ENCODE measurements at places on chromosomes 1 and 21.

DNA sequence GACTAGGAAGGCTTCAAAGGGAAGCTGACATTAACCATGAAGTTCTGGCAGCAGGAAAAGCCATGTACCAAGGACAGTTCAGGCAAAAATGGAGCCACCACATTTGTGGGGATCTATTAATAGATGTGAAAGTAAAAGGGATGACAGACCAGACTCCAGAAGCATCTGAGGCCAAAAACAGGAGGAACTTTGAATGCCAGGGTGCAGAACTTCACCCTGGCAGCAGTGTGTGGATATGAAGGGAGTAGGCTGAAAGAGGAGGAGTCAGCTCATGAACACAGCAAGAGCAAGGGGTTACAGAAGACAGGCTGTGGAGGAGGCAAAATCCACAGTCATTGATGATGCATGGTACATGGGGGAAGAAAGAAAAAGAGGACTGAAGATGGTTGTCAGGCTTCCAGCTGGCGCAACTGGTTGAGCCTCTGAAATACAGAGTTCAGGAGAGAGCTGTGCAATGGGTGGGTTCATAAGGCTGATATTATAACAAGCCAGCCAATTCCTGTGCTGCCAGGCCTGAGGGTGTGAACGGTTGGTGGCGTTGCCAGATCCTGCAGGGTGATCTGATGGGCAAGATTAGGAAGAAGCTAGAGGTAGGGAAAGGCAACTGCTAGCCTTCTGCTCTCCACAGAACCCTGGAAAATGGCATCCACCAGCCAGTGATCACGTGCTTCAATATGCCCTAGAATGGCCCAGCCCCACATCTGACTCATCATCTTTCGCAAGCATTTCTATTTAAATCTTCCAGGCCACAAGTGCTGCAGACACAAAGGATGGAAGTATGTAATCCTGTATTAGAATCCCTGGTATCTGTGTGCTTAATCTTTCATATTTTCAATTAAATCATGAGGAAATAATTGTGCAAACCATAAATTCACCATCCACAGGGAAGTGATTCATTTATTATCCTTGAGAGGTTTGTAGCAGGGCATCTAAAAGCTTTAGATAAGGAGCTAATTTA, 81.9 kb downstream of the SLC25A24 start:
- no peak for DNase-seq

GRCh38 chr1:95221306-95221705, 12.7 kb upstream of the RWDD3 start:
- no peak for DNase-seq

- no peak for DNase-seq
Measured at GRCh38 chr1:23149114-23149513, 19.5 kb downstream of the LUZP1 start.

GRCh38 chr1:185398599-185398998, 81.6 kb upstream of the IVNS1ABP start:
- no peak for DNase-seq

DNA sequence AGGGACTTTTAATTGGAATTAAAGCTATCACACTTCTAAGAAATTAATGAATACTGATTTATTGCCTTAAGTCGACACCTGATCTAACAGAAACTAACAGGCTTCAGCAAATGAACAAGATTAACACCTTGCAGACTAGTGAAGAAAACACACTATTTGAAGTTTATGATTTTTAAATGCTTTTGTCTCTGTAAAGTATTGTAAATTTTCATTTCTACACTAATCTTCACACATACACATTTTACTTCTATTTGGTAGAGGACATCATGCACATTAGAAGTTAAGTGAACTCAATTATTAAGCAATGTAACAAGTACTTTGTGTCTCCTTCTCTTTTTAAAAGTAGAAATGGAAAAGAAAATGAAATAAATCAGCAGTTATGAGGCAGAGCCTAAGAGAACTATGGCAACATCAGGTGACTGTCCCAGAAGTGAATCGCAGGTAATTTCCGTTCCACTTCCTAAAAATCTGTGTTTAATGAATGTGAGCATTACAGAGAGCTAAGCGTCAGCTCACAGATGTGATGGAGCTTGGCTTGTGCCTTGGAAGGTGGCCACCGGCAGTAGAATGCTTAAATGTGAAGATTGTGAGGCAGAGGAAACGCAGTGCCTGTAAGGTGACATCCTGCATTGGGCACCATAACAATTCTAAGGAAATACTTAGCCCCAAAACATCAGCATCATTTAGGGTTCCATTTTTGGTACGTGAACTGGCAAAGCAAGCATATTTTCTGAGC, 1.2 kb downstream of the PRMT2 start:
- DNase-seq, result no peak

GRCh38 chr21:46489800-46490199, 31.1 kb downstream of the DIP2A start:
- DNase-seq, result no peak

- DNase-seq, result no peak
Measured at GRCh38 chr1:196229546-196229945, 378.7 kb downstream of the KCNT2 start.

DNA sequence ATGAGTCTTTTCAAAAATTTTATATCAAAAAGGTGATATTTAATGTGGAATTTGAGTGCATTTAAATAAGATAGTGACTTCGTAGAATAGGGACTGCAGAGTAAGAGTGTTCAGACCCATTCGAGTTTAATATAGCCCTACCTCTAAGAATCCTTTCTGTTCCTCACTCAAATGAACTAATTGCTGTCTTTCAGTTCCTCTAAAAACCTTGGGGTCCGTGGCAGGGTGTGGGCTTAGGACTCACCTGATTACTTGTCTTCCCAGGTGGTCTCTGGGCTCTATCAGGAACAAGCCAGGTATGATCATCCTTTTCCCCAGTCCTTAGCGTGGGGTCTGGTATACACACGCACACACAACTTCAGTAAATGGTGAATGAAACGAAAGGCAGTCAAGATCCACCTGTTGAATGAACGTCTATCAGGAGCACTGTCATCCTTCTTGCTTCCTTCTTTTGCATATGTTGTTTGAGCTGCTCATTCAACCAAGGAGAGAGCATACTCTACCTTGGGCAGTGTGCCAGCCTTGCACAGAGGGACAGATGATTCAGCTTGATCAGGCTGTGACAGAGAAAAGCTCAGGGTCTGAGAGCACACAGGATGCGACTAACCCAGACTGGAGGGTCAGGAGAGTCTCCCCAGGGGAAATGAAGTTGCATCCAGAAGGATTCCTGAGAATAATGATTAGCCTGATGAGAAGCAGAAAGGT, 1.2 kb upstream of the RNF11 start:
- DNase-seq, result peak; percentile 13

DNA sequence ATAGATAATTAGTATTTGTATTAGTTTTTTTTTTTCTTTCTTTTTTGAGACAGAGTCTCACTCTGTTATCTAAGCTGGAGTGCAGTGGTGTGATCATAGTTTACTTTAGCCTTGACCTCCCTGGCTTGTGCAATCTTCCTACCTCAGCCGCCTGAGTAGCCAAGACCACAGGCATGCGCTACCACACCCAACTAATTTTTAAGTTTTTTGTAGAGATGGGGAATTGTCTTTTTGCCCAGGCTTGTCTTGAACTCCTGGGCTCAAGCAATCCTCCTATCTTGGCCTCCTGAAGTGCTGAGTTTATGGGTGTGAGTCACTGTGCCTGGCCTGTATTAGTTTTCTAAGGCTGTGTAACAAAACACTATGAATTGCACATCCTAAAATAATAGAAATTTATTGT, 58.3 kb downstream of the MSH4 start:
- DNase-seq, result no peak

DNA sequence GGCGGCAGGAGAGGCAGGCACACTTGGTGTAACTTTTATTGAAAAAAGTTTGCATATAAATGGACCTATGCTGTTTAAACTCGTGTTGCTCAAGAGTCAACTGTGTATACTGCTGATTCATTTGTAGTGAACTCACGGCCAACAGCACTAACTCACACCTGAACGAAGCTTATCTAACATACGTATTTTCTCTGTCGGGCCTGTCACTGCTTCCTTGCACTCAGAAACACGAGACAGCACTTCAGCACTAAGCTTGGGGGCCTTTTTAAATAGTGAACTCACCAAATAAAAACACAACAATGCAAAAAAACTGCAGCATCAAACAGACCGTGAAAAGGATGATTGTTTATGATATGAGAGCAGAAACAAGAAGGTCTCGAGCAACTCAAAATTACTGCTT, 58.9 kb upstream of the NEK2 start:
- no peak for DNase-seq

DNA sequence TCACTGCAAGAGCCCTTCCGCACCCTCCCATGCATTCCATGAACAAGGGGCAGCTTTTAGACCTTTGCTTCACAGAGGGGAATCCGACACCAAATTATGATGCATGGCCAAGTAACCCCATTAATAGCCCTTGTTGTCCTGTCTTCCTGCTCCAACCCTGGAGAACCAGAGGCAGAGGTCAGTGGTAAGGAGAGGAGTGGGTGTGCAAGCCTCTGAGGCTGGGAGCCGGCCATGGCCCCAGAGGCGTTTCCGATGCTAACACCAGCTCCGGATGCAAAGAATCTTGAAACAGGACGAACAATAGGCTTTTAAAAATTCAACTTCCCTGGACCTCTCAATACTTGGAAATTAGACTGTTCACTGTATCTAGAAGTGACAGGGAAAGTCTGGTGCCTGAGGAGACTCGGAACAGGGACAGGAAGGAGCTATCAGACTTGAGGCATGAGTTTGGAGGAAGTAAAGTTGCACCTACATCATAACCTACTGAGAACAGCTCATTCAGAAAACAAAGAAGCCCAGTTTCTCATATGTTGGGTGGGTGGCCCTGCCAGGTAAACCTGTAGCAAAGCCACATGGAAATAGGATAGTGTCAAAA, 101.2 kb upstream of the ERG start:
- DNase-seq, result no peak

GRCh38 chr1:43272161-43272560, 2.4 kb downstream of the TMEM125 start:
- DNase-seq, result no peak

DNA sequence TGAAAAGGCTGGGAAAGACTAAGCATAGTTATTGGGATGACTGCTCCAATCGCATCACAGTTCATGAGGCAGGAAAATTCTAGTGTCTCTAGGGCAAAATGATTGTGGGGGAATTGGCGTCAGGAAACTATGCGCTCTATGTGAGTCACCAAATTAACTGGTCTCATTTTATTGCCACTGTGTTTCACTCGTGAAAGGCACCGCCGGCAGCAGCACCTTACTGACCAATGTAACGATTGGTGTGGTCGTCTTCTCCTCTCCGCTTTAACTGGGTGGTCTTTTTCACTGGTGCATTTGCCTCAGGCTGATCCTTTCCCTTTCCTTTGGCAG, 83.5 kb downstream of the SPAG17 start:
- no peak for DNase-seq

DNA sequence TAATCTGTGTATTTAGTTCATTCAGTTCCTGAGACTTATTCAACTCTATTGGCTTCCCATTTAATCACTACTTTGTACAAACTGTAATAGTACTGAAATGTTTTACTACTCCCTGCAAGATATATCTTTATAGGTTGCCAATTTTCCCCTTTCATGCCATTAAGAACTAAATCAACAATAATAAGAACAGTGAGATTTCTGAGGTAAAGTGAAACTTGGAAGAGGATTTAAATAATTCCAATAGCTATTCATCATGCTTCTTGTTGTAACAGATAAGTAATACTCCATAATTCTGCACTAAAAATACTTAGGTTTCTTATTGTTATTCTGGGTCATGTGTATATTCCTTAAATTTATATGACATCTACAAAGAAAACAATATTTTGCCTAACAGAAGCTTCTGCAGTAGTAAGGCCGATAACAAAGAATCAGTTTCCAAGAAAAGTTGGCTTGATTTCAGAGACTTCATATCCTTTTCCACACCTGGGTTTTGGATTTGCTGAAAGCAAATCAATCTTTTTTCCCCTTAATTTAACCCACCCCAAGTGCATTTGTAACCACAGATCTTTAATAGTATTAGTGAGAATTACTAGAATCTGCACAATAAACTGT, 258.3 kb downstream of the FAF1 start:
- no peak for DNase-seq
